Activated CD8-positive, alpha-beta memory T cell treated with anti-CD3 and anti-CD28 coated beads, Interleukin-2, amount 50 U/mL, for 48 hours (primary cell): ENCODE measurements at places on chromosomes 1 and 21.

DNA sequence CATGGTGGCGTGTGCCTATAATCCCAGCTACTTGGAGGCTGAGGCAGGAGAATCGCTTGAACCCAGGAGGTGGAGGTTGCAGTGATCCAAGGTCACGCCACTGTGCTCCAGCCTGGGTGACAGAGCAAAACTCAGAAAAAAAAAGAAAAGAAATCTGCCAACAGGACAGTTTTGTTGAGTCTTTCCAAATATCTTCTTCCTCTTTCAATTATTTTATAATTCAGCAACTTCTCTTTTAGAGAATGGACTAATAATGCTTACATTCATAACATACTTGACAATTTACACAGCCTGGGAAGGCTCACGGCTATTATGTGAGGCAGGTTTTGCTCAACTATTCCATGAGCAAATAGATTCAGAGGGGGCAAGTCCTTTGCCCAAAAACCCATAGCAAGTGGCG, 18.1 kb downstream of the CNR2 start:
- DNase-seq, result no peak

- peak; percentile 32 for DNase-seq
Observed at GRCh38 chr1:226414098-226414698, 6.3 kb upstream of the PARP1 start.

GRCh38 chr1:56830052-56830451, 10.8 kb upstream of the FYB2 start:
- no peak for DNase-seq

GRCh38 chr1:68758666-68759209, 261.9 kb upstream of the DEPDC1 start:
- no peak for DNase-seq

DNA sequence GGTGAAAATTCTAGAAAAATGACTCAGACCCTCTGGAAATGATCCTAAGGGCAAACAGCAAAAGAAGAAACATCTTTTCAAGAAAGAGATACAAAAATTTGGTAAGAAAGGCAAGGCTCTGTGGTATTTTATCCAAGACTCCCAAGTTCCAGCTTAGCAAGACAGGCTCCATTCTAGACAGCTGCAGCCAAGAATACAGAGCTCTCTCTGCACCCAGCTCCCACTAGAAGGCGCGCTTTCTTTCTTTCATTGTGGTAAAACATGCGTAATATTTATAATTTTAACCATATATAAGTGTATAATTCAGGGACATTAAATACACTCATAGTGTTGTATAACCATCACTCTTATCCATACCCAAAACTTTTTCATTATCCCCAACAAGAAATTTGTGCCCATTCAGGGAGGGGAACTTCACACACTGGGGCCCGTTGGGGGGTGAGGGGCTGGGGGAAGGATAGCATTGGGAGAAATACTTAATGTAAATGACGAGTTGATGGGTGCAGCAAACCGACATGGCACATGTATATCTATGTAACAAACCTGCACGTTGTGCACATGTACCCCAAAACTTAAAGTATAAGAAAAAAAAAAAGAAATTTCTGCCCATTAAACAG, 2.2 kb upstream of the HFM1 start:
- DNase-seq, result no peak

DNA sequence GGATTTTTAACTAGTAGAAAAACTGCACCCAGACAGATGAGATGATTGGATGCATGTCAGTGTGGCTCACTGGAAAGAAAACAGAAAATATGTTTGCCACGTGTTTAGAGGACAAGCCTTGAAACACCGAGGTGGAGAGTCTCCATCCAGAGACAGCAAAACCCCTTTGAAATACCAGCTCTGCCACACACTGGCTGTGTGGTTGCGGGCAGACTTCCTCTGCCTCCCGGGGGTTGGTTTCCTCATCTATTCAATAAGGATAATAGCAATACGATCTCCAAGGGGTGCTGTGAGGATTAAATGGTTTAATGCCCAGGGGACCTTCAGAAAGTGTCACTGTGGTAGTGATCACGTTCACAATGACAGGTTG, 67.2 kb upstream of the PARP1 start:
- DNase-seq, result no peak

DNA sequence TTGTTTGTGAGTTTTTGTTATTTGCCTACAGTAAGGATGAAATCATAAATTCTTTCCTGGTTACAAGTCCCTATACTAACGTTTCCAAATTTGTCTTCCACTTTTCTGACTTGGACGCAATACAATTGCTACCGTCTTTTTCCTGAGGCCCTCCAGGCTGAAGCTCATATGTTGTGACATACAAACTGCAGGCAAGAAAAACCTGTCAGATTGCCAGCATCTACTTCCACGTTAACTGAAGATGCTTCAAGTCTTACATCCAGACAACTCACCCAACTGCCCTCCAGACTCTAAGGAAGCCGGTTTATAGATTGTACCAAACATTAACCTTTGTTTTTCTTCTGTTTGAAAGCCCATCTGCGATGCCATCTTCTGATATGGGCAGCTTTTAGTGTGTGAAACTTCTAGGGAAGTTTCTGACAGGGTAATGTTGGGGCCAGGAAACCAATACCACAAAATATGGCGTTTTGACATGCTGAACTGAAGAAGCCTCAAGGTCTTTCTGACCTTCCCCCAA, 21.4 kb upstream of the RNF11 start:
- no peak for DNase-seq

DNA sequence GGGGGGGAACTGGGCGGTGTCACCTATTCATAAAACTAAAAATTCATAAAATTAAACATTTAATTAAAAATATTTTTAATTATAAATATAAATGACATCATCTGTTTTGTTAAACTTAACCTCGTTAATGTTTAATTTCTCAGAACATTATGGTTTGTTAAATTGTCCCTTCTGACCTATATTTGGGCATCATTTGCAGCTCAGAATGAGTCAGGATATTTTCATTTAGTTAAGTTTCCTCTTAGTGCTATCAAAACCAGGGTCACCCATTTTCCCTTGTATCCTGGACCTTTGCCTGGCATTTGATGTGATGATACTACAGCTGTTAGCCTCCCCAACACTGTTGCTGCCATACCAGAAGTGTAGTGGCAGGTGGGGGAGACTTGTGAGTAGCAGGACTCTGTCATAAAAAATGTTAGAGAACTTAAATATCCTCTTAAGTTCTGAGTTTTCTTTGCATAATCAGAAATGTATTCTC, 30.3 kb downstream of the TSNAX start:
- DNase-seq, result no peak

GRCh38 chr1:14954210-14954609, 199.3 kb upstream of the TMEM51 start:
- DNase-seq, result no peak

DNA sequence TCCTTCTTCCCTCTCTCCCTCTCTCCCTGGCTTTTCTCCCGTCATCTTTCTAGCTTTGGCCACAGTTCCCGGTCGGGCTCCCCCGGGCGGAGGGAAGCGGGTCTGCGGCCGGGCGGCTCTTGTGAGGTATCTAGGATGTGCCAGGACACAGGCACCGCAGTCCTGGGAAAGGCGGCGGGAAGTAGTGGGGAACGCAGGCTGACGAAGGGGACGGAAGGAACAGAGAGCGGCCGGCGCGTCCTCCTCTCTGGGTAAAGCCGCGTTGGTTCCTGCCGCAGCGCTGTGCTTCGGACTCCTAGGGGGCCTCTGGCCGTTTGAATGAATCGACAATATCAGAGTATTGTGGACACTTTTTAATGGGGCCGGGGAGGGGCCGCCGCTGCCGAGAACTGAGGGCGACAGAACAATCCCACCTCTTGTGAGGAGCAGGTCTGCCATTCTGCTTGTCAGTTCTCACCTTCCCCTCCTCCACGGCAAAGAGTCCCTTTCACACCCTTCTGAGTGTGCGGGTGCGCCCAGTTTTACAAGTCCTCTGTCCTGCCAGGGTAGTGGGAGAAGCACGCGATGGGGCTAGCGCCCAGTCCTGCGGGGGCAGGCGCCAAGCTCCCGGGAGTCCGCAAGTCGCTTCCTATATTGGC, 1.2 kb upstream of the LHX9 start:
- DNase-seq, result peak; percentile 60

- peak; percentile 59 for DNase-seq
Observed at GRCh38 chr1:235557495-235557894, 53.2 kb upstream of the B3GALNT2 start.

DNA sequence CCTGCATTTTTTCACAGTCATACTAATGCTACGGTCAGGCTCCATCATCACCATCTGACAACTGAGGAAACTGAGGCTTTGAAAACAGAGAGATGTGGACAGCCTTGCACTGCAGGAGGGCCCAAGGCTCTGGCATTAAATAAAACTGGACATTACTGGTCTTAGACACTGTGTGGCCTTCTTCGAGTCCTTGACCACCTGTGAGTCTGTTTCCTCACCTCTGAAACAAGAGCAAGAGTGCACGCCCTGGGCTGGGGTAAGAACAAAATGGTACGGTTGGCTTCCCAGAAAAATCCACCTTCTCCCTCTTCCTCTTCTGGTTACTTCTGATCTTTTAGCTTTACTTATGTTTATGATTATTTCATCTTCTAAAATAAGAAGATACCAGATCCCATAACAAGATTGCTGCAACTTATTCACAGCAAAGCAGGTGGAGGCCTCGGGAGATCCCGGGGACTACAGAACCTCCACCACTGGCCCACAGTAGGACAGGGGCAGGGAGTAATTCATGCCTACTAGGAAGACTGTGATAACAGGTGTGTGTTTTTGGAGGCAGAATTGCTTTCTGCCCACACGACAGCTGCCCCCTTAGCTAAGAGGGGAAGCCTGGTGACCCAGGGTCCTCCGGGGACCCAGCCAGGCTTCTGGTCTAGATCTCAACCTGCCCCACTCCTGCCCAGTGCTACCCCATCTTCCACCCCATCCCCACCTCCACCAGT, 156.4 kb upstream of the EDN2 start:
- DNase-seq, result no peak

DNA sequence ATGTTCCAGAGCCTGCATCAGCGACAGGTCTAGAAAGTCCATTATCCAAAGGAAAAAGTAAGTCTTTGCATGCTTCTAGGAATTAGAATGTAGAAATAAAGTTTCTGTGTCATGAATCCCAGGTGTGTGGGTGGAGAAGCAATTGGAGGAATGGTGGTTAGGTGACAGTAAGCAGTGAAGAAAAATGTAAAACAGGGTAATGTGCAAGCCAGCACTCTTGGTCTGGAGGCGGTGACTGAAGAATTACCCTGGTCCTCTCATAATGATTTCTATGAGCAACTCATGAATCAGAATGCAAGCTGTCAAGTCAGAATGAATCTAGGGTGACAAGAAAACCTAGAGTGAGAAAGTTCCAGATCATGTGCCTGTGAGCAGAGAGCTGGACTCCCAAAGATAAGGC, 33.6 kb downstream of the PLPPR4 start:
- no peak for DNase-seq

DNA sequence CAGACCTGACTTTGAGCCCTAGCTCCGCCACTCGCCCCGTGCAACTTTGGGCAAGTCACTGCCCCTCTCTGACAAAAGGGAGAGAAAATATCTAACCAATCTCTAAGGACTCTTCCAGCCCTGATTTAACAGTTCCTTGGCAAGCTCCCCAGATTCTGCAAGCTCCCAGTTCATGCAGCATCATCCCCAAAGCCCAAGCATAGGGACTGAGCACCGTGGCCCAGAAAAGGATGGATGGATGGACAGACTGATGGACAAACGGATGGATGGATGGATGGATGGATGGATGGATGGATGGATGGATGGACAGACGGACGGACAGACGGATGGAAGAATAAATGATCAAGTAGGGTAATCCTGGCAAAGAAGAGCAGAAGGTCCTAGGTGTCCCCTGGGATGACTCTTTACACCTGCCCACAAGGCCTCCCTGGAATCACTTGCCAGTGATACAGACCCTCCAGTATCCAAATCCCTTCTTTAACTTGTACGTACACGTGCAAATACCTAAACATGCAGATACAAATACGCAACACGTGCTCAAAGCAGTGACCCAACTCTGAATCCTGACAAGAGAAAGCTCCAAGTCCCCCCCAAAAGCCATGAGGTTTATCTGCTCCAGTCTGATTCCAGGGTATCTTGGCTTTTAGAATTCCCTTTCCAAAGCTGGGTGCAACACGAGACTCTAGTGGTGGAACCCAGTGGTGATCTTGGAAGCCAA, 16.0 kb downstream of the IFFO2 start:
- DNase-seq, result no peak

DNA sequence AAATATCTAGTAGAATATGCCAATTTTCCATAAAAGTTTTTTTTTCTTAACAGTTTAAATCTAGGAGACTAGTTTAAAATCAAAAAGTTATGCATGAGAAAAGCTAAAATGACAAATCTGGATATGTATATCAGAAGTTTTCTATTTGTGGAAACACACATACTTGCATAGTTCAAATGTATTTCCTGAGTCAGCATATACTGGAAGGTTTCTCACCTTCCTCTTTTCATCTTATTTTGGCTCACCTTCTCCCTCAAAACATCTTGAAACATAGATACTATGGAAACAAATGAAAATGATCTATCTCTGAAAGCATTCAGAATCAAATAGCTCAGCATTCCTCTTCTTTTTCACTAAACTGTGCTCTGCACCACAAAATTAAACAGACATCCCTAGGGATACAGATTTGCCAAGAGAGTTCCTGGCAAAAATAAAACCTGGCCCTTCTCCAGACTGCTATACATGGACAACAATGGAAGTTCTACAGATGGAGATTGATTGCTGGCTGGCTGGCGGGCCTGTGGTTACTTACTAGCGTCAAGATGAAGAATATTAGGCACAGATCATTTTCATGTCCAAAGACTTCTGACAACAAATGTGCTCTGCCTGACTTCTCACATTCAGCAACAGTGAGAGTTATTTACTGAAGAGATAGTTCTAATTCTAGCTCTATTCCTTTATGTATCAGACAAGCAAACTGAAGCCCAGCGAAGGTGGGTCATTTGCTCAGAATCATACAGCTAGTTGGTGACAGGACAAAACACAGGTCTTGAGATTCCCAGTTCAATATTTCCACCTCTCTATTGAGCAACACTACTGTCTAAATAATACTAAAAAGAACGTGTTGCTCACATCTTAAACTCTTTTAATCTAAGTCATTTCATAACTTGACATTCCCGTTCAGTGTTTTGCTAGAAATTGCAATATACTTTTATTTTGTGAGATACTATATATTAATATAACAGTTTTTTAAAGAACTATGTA, 26.6 kb downstream of the DIPK1A start:
- no peak for DNase-seq

GRCh38 chr1:231841616-231842344, 215.2 kb downstream of the DISC1 start:
- no peak for DNase-seq

- peak; percentile 39 for DNase-seq
Observed at GRCh38 chr1:227891223-227891954, 56.3 kb downstream of the WNT9A start.

- no peak for DNase-seq
Observed at GRCh38 chr1:3113047-3113740, 44.2 kb downstream of the PRDM16 start.

DNA sequence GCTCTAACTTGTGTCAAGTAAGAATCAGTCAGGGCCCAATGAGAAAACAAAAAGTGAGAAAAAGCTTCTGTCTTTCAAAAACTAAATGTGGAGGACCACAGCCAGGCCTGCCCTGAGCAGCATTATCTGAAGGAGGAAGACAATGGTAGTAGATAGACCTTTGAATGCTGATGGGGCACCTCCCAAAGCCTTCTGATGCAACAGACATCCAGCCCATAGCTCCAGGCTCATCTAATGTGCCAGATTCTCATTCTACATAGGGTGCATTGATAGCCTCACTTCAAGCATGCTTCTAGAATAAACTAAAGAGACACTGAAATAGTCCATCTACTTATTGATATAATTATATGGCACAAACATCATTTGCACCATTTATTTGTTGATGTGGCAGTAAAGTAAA, 351.6 kb downstream of the HHIPL2 start:
- no peak for DNase-seq

- DNase-seq, result no peak
Observed at GRCh38 chr1:6535214-6535613, 19.1 kb downstream of the NOL9 start.
